AG04449 (cell line): ENCODE measurements at places on chromosomes 2 and 18.

DNA sequence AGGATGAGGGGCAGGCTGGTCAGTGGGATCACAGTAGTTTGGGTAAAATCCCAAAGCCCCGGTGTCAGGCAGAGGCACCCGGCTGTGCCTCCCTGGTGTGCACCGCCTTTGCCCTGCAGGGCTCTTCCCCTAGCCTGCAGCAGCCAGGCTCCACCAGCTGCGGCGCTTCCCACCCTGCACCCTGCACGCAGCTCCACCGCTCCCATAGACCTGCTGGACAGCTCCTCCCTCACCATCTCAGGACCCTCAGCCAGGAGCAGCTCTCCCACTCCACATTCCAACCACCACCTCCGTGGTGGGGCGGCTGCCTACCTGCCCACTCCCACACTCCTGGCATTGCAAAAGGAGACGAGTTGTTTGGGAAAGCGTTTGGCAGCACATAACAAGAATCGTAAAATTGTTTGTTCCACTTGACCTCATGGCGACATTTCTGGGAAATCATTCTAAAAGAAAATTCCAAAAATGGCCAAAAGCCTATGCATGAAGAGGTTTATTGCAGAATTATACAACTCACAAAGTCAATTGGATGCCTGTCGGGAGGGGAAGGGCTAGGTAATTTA, 287.4 kb upstream of the HDAC4 start:
- no peak for DNase-seq

- DNase-seq = peak; percentile 23
Measured at GRCh38 chr18:8249811-8250210, 359.4 kb upstream of the RAB12 start.

- DNase-seq = no peak
Measured at GRCh38 chr2:208496129-208496528, 89.5 kb downstream of the PTH2R start.

DNA sequence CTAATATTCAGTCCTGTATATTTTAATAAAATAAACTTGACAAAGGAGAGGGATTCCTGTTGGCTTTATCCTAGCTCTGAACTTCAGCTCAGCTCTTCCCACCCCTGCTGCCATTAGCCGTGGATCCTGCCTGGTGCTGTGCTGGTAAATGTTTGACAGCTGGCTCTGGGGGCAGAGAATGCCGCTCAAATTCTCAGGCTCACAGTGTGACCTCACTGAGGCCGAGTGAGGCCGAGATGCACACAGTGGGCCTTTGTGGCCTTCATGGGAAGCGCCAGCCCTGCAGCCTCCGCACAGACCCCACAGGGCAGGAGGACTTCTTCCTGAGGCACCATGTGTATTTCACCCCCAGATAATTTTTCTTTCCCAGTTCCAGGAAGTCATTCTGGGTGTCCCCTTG, 16.5 kb upstream of the FAHD2A start:
- DNase-seq = no peak

- DNase-seq = no peak
Measured at GRCh38 chr18:35973650-35974049, 1.2 kb downstream of the RMP24 start.

DNA sequence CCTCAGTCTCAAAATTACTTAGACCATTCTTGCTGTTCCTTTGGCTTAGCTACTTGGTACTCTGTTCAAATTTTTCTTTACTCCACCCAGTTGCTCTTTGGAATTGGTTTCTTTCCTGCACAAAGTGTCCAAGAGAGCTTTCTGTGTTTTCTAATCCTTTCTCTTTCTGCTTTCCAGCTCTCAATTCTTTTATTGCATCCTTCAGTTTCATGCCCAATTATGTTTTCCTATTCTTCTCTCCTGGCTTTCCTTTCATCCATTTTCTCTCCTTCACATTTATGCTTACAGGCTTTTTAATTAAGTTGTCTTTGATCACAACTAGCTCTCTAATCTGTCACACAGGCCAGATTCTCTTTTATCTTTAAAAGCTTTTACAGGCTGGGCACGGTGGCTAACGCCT, 38.2 kb downstream of the UBR3 start:
- DNase-seq = no peak

GRCh38 chr2:170156592-170156991, 21.4 kb upstream of the MYO3B start:
- no peak for DNase-seq

GRCh38 chr2:188746727-188747126, 227.4 kb upstream of the COL3A1 start:
- DNase-seq = no peak

DNA sequence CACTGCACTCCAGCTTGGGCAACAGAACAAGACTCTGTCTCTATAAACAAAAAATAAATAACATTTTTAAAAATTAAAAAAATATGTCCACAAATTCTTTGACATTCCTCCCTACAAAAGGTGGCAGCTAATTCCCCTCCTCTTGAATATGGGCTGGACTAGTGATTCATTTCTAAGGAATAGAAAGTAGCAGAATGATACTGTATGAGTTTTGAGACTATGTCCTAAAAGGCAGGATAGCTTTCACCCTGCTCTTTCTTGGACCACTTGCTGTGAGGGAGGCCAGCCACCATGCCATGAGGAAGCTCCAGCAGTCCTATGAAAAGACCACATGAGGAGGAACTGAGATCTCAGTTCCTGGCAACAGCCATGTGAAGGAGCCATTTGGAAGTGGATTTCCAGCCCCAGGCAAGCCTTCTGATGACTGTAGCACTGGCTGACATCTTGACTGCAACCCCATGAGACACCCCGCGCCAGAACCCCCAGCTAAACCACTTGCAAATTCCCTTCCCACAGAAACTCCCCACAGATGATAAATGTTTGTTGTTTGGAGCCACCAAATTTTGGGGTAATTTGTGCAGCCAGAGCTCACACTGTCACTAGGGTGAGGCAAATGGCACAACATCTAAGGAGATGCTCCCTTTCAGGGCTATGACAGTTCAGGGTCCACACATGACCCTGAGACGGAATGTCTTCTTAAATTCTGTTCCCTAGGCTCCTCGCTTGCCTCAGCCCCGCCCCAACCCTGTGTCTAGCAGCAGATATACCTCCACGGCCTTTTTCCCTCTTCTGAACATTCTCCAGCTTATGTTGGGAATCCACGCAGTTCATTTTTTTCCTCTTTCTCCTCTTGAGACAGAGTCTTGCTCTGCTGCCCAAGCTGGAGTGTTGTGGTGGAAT, 17.1 kb upstream of the ATOH8 start:
- no peak for DNase-seq

- DNase-seq = no peak
Measured at GRCh38 chr2:54830546-54830945, 107.1 kb downstream of the EML6 start.

GRCh38 chr2:107303964-107304363, 418.0 kb upstream of the ST6GAL2 start:
- no peak for DNase-seq

DNA sequence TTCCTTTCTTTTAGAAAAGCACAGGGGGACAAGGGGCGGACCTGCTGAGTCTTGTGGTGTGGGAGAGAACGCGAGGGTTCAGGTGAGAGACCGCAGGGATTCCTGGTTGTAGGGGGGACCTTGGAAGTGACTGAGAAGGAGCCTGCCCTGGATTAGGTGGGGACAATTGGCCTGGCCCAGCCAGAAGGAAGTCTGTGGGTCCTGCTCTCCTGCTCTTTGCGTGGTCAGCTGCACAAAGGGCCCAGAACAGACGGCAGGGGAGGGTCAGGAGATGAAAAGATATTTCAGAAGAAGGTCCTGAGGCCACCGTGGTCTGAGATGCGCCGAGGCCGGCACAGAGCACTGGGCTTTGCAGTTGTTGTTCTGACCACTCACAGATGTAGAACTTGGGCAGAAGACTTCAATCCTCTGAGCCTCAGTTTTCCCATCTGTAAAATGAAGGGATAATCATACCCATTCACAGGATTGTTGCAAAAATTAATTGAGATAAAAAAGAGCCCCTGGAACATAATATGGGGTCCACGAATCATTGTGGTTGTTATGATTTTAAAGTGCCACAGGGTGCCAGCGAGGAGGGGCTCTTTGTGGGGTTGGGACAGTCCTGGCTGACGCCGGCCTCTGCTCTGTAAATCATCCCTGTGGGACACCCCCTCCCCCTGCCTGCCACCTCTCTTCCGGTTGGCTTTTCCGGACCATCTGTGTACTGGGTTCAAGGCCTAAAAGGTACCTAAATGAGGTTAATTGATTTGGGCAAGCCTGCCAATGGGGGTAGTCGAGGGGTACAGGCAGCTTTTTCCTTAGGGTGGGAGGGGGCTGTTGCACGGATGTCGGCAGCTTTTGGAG, 1.8 kb downstream of the LPIN1 start:
- no peak for DNase-seq

GRCh38 chr18:37617623-37618022, 52.0 kb upstream of the CELF4 start:
- no peak for DNase-seq

DNA sequence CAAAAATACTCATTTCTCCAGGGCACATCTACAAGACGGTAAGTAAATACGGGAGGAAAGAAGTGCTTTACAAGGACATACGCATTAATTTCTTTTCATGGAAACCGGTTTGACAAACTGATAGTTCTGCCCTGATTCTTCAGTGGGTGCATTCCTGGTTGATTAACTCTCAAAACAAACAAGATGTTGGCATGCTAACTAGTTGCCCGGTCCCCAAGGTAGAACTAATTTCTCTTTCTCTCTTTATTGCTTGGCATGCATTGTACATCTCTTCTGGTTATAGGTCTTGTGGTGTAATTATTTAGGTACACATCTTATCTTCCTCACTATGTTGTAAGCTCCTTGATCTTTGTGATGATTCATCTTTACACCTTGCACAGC, 46.9 kb upstream of the SPATS2L start:
- no peak for DNase-seq
